Left renal pelvis (tissue), 4 donors: ENCODE measurements at places on chromosomes 3 and 15. TPM values are rescaled to one million over a fixed set of nuclear protein-coding genes. Genes with fewer than 3 reads are reported as not detected.

GRCh38 chr15:96160269-96160668 lies 170.2 kb upstream of the NR2F2 start:
- DNase-seq, result peak; percentile 60

Gene IL1RAP
- polyA plus RNA-seq, result 22.5 TPM

- DNase-seq, result no peak
These were observed 26.1 kb downstream of the STARD5 start for GRCh38 chr15:81297603-81298575.

DNA sequence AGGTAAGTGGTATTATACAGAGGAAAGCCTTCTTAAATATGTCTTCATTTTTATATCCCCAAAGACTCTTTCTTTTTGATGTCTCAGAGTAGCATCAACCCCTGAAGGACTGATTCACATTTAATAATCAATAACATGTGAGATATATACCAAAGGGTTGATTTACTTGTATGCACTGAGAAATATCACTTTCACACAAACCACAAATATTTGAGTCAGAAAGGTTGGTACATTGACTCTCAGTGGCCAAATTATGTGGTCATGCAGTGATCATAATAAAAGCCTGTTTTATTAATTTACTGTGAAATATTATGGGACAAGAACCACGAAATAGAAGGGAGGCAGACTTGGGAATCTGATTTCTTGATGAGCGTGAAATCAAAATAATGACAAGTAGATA lies 329.0 kb downstream of the GBE1 start:
- no peak for DNase-seq

Gene OIP5
- polyA plus RNA-seq, result 7.5 TPM

DNA sequence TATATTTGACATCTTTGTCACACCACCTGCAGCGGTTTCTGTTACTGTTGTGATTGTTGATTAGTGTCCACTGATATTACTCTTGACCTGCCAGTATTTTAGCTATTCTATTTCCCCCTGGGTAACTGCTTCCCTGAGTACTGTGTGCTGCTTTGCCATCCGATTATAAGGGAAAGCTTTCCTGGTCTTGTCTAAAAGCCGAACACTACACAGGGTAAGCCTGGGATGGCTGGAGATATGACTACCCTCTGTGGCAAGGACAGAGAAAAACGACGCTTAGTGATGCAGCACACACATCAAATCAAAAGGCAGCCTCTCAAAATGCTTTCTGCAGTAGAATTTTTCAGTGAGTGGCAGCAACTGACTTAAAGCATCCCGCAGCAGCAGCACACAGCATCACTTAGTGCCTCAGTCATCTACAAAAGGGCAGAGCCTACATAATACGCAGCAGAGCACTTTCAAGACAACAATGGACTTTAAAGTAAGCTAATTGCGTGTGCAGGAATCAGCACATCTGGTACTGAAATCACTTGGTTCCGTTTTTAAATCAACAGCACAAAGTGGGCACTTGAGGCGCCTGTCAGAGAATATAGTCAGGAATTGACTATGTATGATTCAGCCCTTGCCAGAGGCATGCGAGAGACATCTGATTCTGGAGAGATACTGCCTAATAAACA lies 656.3 kb upstream of the TGFBR2 start:
- DNase-seq, result no peak

Gene NUSAP1
- polyA plus RNA-seq, result 90.8 TPM

GRCh38 chr3:58161435-58162398 lies 49.1 kb downstream of the DNASE1L3 start:
- no peak for DNase-seq

Gene SLC12A1
- 8.3 TPM for polyA plus RNA-seq

DNA sequence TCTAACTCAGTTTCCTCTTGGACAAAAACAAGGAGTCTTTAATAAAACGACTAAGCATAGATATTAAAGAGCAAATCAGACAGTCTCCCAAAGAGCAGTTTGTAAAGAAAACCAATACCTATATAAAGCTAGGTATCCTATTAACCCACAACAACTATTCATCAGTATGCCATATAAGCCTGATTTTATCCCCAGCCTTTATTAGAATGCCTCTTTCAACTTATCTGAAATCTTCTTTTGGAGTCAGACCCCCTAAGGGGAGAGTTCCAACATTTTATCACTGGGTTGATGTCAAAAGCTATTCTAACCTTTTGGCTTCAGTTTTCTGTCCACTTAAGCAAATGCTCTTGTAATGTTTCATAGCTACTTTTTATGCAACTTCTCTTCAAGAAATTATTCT lies 17.8 kb downstream of the MAP2K5 start:
- no peak for DNase-seq
